Temporal lobe (tissue), 4 donors: ENCODE measurements at places on chromosomes 1 and 21. TPM values are rescaled to one million over a fixed set of nuclear protein-coding genes. Genes with fewer than 3 reads are reported as not detected.

MSH4 gene
- total RNA-seq = 0.98 TPM

CLDN19 gene
- not detected for total RNA-seq

BARHL2 gene
- total RNA-seq = not detected

UBL4B gene
- total RNA-seq = 0.25 TPM

SPATA46 gene
- total RNA-seq = not detected
